ENCODE measurements at places on chromosomes 4 and X. TPM values are rescaled to one million over a fixed set of nuclear protein-coding genes. Genes with fewer than 3 reads are reported as not detected.
A peak's percentile ranks its signal among the peaks of the same experiment; 100 is the strongest.

DNA sequence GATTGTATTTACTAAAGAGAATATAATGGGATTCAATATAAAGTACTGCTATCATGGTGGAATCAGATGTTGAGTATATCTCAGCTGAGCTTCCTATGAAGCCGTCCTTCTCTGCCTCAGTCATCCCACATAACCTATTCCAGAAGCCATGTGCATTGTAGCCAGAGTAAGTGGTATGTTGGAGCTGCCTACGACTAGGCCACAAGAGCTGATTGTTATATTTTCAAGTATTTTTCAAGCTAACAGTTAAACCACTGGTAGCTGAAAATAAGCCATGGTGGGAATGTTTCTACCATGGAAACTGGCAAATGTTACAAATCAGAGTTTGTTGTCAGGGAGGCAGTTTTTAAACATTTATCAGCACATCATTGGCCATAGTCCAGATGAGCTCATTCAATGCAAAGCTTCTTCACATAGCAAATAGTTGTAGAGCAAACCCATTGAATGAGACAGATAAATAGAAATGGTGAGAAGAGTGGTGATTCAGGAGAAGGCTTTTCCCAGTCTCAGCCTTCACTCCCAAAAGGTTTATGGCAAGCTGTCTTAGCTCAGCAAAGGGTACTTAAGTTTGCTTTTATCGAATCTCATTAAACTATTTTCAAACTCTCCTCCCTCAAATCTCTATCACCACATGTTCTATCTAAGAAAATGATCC is 436.4 kb downstream of the PCDH19 start:
- DNase-seq, result no peak

DNA sequence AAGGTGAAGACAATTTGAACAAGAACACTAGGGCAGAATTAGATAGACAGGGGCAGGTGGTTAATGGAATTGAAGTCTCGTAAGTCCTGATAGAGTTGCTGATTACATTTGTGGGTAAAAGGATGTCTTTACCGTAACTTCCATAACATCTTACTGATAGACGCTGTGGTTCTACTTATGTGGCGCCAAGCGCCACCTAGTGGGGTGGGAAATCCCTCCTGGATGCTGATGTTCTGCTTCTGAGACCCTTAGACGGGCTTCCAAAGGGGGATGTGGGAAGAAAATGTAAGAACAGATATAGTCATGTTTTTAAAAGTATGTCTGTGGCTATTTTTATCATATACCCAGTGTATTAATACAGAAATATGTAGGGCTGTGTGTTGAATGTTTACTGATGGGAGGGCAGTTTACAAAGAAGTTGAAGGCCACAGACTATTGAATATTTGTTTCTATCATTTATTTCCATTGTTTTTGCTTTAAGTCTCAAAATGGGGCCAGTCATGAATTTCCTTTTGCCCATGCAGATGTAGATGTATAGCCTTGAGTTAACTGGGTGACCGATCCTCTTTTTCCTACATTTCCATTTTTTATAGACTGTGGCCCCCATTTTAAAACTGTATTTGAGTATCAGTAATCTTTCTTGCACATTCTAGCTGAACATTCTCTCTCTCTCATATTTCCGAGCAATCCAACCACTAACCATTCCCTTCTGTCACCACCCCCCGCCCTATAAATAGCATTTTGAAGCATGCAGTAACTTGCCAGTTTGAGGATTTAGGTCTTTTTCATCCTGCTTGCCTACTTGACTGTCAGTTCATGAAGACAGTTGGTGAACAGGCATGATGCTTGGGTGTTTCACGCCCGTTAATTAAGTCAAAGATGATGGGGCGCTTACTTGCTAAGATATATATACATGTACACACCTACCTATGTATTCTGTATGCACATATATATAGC is 12.1 kb upstream of the TLR8 start:
- DNase-seq, result peak; percentile 75

DNA sequence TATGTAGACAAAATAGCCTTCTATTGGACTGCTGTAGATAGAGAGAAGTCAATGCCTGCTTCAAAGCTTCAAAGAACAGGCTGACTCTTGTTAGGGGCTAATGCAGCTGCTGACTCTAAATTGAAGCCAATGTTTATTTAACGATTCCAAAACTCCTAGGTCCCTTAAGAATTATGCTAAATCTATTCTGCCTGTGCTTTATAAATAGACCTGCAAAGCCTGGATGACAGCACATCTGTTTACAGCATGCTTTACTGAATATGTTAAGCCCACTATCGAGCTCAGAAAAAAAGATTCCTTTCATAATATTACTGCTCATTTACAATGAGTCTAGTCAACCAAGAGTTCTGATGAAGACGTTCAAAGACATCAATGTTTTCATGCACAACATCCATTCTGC is 54.8 kb upstream of the RBMXL3 start:
- DNase-seq, result no peak

GRCh38 chr4:186823989-186824388 is 100.3 kb upstream of the FAT1 start:
- no peak for DNase-seq

GRCh38 chr4:32858971-32859370 is 2138.8 kb downstream of the PCDH7 start:
- no peak for DNase-seq

- DNase-seq, result no peak
Observed at GRCh38 chr4:25457053-25457715, 80.1 kb downstream of the ANAPC4 start.

GRCh38 chr4:35689870-35690269 is 554.4 kb downstream of the ARAP2 start:
- no peak for DNase-seq

DNA sequence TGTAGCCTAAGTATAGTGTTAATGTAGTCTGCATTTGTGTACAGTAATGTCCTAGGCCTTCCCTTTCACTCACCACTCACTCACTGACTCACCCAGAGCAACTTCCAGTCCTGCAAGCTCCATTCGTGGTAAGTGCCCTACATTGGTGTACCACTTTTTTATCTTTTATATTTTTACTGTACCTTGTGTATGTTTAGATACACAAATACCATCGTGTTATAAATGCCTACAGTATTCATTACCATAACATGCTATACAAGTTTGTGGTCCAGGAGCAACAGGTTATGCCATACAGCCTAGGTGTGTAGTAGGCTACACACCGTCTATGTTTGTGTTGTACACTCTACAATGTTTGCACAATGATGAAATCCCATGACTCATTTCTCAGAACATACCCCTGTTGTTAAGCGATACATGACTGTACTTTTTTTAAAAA is 15.4 kb downstream of the TSPAN5 start:
- DNase-seq, result no peak

GRCh38 chrX:35380808-35381700 is 417.1 kb upstream of the MAGEB16 start:
- DNase-seq, result peak; percentile 13

DNA sequence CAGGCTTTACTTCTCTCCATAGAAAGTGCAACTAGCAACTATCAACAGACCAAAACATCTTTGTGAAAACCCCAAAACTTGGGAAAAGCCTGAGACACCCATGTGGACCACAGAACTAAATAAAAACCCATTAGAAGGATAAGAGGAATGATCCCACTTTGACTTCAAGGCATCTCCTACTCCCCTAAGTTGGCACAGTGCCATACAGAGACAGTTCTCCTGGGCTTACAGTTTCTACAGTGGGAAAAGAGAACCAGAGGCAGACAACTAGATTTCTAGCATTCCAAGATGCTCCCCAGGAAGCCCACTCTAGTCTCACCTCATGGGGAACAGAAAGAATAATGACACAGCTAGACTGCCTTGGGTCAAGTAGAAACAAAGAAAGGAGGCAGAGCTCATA is 20.4 kb downstream of the TMLHE start:
- no peak for DNase-seq

- DNase-seq, result no peak
Observed at GRCh38 chr4:133347409-133347808, 198.3 kb downstream of the PCDH10 start.

DNA sequence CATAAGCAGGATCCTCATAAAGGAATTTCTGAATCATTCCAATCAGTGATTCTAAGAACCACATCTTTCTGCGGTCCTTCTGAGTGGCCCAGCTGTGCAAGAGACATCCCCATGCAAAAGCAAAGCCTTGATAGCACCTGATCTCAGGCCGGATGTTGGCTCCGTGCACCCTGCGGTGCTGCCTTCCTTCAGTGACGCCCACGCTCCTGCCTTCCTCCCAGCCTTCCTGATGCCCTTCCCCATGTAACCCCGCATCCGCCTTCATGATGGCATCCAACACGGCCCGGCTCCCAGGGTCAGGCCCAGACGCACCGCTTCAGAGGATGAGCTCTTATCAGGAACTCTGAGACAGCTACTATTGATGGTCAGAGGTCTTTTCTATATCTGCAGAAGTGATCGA is 20.4 kb upstream of the CYP4V2 start:
- DNase-seq, result no peak

GRCh38 chrX:17878028-17878670 is 17.1 kb upstream of the RAI2 start:
- no peak for DNase-seq

- DNase-seq, result peak; percentile 66
Observed at GRCh38 chrX:83469551-83469950, 38.5 kb upstream of the POU3F4 start.

DNA sequence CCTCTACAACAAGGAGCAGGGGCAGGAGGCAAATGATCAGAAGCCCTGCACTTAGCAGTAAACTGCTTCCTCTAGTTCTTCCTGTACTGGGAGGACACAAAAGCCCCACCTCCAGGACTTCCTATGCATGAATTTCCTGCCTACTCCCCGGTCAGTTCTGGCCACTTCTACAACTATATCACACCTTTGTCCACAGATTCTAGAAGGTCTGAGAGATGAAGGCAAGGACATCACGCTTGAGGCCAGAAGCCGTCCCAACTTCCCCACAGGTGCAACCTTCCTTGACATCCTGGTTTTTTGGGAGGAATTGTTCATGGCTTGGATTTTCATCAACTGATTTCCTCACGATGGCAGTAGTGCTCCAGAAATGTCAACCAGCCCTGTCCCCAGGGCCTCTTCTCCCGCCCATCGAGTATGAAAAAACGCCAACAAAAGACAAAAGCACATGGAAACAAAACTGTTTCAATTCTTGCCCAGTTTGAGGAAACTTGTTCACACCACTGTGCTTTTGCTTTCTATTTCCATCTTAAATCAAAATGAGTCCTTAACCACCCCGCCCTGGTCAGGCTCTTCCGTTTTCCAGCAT is 206.5 kb upstream of the STK26 start:
- DNase-seq, result peak; percentile 0

DNA sequence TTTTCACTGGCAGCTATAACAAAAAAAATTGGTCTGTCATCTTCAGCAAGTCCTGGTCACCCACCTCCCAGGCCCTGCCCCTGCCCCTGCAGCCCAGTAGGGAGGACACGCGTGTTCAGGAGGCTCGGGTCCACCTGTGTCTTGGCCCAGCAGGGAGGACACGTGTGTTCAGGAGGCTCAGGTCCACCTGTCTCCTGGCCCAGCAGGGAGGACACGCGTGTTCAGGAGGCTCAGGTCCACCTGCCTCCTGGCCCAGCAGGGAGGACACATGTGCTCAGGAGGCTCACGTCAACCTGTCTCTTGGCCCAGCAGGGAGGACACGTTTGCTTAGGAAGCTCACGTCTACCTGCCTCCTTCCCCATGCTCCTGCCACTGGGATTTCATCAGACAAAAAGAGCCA is 44.9 kb downstream of the HTT-AS start:
- DNase-seq, result no peak

GRCh38 chr4:175703956-175704600 is 108.0 kb downstream of the GPM6A start:
- no peak for DNase-seq

DNA sequence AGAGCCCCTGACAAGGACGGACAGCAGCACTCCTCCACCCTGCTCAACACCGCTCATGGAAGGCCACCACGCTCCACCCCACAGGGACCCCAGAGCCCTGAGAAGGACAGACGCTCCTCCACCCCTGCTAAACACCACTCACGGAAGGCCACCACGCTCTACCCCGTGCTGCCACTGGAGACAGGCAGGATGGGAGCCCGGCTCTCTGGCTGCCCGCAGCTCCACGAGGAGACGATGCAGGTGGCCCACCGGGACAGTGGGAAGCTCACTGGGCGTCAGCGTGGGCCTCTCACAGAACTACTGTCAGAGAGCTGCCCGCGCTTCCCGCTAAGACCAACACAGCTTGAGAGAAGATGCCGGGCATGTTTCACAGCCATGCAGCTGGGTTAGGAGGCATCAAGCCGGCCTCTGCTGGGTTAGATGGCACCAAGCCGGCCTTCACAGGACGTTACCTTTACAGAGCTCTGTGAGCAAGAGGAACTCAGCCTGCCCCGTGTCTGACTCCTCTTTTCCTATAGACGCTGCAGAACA is 20.8 kb downstream of the GAK start:
- DNase-seq, result no peak

DNA sequence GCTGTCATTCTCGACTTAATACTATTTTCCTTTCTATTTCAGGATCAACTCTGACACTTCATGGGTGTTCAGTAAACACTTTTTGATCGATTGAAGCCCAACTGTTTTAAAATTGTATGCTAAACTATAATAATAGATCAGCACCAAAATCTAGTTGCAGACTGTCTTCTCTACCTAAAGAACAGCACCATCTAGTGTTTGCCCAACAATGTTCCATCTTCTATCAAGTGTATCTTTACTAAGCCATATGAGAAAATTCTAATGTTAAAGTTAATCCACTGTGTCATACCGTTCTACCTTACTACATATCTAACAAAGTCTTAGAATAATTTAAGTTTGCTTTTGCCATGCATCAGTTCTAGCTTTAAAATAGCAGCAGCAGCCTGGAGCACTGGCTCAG is 113.0 kb upstream of the PRDX4 start:
- DNase-seq, result peak; percentile 9

DNA sequence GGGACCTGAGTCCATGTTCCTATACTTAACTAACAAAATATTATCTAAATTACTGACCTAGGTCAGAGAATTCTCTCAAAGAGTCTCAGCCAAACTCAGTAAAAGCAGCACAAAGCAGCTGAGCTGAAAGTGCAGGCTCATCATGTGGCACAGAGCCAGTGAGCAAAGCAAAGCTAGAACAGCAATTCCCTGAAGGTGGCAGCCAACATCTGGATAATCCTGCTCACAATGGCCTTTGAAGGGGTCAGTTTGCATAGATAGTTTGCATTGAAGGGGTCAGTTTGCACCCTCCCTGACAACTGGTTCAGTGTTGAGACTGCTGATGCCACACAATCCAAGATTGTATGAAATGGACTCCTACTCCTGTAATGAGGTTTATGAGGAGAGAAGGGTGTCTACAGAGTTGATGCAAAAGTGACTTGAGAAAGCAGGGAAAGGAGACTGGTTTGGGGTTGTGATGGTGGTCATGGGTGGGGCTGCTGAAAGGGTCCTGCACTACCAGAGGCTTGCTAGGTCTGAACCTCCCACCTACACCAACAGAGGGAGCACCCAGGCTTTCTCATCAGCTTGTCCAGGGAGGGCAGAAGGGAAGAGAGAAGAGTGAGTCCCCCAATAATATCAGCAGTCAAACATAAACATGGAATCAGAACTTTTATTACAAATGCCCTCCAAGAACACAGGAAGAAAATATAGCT is 39.7 kb downstream of the TRIM61 start:
- peak; percentile 23 for DNase-seq

The ARHGEF38 gene
- not detected for total RNA-seq

The UCP1 gene
- not detected for total RNA-seq

The COL4A5 gene
- not detected for total RNA-seq

The PPP2R2C gene
- not detected for total RNA-seq

The DMRTC1B gene
- total RNA-seq, result not detected

The CASK gene
- total RNA-seq, result 30.2 TPM

The JADE3 gene
- total RNA-seq, result 10.7 TPM

The MAGEC3 gene
- total RNA-seq, result not detected

The ADGRG2 gene
- not detected for total RNA-seq

The PAGE2B gene
- not detected for total RNA-seq

Data from OCI-LY7 (cell line).